ENCODE measurements at places on chromosomes 3 and 15.

DNA sequence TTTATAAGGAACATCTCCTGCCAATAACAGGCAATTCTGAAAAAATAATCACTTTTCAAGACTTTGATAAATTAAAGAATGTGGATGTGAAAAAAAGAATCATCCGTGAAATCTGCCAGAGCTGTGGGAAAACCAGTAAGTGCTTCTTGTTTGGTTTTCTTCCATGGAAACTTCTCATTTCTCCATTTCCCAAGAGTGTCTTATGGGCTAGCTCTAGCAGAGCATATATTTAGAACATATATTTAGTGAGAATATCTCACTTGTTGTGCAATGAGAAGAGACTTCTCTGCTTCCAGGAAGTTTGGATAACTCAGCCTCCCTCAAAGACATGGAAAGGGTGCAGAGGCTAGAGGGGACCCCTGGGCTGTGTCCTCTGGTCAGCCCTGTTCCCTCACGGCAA lies 49.9 kb downstream of the COL6A5 start:
- DNase-seq, result no peak

GRCh38 chr3:50550079-50550736 lies 17.3 kb downstream of the C3orf18 start:
- peak; percentile 87 for DNase-seq

DNA sequence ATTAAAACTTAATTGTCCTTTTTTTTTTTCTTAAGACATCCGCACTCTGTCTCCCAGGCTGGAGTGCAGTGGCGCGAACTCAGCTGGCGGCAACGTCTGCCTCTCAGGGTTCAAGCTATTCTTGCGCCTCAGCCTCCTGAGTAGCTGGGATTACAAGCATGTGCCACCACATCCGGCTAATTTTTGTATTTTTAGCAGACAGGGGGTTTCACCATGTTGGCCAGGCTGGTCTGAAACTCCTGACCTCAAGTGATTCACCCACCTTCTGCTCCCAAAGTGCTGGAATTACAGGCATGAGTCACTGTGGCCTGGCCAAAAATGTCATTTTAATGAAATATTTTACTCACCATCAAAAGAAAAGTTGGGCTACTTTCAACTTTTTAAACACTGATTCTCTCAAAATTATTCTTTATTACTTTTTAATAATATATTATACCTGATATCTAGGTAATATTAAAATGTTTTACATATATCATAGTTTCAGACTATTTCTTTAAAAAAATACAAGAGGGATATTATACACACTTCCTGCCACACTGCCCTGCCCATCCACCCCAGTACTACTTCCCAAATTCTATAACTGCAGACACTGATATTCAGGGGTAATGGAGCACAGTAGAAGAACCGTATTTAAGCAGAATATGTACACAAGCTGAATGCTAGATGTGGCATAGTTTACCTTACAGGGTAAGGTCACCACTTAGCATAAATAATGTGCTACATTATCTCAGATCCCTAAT lies 723.9 kb upstream of the ZNF385D start:
- no peak for DNase-seq

DNA sequence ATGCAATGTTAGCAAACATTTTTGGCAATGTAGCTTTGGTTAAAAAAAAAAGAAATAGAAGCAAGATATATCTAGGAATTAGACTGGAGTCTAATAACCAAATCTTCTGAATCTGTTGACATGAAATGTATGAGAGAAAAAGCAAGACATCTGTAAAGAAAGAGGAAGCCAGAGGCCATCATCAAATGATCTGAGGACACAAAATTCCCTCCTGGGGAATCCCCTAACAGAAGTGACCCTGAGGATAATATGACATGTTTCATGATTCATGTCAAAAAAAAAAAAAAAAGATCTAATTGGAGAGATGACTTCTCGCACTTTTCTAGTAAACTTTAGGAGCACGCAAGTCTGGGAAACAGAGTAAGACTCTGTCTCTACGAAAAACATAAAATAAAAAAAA lies 70.9 kb downstream of the IMPG2 start:
- DNase-seq, result no peak

DNA sequence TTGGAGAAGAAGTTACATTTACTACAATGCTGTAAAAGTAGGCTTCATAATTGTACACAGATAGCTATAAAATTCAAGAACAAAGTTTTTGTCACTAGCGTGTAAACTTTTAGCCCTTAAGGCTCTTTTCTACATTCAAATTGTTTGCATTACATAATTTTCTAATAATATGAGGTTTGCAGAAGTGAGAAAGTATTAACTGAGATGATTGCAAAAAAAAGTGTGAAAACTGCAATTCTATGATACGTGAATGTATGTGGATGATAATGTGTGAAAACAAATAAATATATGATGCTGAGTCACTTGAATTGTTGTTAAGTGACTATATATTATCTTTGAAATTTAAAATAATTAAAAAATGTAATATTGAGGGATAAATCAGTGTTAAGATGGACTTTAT lies 557.5 kb downstream of the NAALADL2 start:
- no peak for DNase-seq

DNA sequence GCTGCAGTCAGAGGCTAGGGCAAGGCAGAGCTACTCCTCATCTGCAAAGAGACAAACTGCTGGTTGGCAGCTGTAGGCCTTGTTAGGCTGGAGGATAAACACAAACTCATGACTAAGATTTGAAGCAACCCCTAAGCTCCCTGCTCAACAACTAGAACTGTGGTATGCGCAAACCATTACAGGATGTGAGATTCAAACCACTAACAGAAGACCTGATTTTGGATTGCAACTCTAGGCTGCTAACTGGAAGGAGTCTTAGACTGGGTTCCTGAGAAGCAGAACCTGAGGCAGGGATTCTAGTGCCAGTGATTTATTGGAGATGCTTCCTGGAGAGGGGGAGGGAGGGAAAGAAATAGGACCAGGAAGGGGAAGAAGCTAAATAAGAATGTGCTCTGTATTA lies 22.5 kb downstream of the CCR4 start:
- no peak for DNase-seq

- DNase-seq, result no peak
These were observed 228.9 kb upstream of the MRPL3 start for GRCh38 chr3:131731709-131732108.

DNA sequence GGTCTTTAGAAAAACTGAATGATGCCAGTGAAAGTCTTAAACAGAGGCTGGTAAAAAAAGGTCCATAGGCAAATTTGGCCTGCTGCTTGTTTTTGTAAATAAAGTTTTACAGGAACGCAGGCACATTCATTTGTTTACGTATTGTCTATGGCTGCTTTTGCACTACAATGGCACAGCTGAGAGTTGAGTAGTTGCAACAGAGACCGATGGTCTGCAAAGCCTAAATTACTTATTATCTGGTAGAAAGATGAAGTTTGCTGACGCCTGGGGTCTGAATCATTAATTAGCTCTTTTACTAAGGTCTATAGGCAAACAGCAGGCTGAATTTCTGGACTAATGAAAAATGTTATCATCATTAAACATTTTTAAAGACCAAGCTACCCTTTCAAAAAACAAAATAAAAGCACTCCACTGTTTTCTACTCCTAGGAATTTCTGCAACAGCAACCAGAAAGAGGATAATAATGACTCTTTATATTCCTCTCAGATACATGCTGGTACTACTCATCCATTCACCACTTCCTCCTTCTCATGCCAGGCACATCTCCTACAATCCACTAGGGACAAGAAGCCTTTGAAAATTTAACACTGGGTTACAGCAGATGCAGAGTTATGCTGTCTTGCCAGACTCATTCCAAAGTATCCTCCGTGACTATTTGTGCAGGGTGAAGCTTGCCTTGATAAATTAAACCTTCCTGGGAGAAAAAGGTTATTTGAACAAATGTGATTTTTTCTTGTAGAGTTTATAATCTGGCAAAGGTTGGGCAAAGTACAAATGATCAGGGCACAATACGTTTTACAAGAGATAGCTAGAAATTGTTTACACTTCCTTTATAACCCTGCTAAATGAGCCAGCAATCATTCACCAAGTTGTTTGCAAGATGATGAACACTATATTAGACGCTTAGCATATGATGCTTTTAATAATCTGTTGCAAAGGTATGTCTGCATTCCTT lies 6.0 kb downstream of the GATM start:
- DNase-seq, result no peak

GRCh38 chr3:17233398-17233800 lies 348.6 kb downstream of the PLCL2 start:
- DNase-seq, result no peak

DNA sequence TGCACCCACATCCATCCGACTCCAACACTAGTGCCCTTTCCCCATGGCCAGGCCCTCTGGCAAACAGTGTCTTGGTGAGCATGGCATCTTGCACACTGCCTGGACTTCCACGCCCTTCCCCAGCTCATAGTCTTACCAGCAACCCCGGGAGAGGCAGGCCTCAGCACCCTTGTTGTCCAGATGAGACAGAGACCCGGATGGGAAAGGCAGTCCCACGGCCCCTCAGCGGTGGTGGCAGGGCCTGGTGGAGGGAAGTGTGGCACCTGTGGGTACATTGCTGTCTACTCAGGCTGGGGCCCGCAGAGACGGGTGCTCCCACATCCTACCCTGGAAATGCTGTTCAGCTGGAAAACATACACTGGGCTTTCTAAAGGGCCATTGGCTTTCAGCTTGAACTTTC lies 28.4 kb downstream of the HDAC11 start:
- DNase-seq, result no peak

GRCh38 chr3:4795905-4796304 lies 183.3 kb upstream of the BHLHE40 start:
- no peak for DNase-seq

GRCh38 chr3:190526787-190527762 lies 13.2 kb downstream of the IL1RAP start:
- DNase-seq, result no peak

DNA sequence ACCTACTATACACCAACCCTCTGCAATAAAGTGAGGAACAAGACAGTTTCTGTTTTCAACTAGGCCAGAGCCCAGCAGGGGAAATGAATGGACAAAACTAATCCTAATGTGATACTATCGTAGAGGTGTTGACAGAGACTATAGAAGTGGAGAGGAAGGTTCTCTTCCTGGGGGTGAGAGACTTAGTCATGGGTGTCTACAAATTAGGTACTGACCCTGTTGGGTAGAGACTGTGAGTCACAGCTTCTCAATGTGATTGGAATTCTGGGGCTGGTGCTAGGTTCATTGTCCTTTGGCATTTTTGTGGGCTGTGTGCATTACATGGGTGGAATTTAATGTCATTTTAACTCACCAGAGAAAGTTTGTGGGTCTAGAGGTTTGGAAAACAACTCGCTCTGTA lies 79.3 kb downstream of the ADAMTSL3 start:
- no peak for DNase-seq

DNA sequence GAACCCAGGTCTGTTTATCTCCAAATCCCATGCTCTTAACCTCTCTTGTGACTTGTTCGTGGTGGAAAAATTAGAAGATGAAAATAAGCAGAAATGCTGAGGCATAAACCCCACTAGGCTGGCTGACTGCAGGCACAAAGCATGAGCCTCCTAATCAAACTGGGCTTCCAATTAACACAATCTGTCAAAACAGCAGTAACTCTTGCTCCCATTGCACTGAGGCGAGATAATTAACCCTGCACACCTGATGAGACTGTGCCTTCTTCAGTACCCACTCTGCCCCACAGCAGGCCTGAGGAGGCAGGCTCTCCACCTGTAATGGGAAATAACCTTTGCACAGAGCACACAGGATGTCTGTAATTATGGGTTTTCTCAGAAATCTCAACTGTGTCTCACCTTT lies 284.4 kb upstream of the WNT5A start:
- no peak for DNase-seq

- no peak for DNase-seq
These were observed 106.3 kb upstream of the IL12A start for GRCh38 chr3:159882367-159882766.

DNA sequence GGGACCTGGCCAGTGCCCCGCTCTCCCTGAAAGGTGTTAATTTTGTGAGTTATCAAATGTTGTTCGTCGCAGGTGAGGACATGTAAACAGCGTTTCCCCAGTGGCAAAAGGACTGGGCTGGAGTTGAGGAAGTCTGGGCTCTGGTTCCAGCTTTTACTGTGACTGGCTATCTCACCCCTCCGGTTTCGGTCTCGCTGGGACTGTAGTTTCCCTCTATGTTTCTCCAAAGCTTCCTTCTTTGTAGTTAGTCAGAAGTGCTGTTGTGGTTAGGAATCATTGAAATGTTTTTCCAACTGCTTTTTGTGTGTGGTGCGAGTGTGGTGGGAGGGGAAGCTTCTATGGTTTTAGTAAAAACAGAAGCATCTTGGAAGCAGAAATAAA lies 990 bp upstream of the CLDN1 start:
- DNase-seq, result no peak

- DNase-seq, result no peak
These were observed 81.8 kb downstream of the PLSCR2 start for GRCh38 chr3:146387566-146387965.

GRCh38 chr3:161372321-161373260 lies 1.3 kb upstream of the SPTSSB start:
- DNase-seq, result peak; percentile 60

- DNase-seq, result no peak
These were observed 39.8 kb downstream of the LRRC49 start for GRCh38 chr15:70932397-70932796.

DNA sequence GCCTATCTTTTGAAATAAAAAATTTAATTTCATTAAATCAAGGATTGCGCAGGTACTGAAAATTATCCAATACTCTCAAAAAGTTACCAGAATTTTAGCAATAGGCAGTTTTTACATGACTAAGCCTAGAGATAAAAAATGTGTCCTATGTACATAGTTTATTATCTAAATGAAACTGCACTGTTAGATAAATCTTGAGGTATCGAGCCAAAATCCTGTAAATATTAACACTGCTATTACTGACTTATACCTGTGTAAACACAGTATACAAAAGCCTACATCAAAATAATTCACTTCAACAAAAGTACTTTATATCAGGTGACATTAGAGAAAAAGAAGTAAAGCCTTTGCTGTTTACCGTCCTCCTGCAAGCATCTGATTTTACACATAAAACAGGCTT lies 60.7 kb downstream of the TASOR start:
- no peak for DNase-seq

DNA sequence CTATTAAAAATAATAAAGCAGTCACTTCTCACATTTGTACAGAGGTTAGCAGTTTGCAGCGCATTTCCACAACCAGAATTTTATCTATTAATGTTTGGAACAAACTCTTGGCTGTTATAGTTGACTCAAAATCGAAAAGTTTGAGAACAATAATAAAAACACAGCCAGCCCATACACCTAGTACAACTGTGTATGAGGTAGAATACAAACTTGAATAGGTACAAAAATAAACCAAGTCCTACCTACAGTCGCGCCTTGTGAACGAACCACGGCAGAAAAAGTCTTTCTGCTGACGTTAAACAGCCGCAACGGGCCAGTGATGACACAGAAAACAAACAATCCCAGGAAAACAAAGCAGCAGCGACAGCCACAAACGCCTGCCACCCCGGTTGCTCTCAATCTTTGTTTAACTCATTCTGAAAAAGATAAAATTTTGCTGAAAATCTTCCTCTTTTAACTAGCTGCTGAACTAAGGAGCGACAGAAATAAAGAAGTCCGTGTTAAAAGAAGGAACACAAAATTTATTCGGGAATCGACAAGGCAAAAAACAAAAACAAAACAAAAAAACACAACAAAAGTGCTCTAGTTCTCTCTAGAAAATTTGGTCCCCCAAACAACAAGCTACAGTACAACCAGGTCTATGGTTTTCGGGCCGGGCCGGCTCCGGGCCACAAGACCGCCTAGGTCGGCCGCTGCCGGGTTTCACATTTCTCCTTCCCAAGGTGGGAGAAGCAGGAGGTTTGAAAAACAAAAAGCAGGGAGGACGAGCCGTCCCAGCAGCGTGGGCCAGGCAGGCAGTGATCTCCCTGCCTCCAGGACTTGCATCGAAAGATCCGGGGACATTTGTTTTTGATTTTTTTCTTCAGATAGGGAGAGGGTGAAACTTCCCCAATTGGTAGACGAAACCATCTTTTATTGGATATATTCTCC lies 2.9 kb downstream of the FOXL2 start:
- DNase-seq, result no peak

All from glutamatergic neuron (in vitro differentiated cells).